ENCODE measurements at places on chromosomes 11 and 22.

DNA sequence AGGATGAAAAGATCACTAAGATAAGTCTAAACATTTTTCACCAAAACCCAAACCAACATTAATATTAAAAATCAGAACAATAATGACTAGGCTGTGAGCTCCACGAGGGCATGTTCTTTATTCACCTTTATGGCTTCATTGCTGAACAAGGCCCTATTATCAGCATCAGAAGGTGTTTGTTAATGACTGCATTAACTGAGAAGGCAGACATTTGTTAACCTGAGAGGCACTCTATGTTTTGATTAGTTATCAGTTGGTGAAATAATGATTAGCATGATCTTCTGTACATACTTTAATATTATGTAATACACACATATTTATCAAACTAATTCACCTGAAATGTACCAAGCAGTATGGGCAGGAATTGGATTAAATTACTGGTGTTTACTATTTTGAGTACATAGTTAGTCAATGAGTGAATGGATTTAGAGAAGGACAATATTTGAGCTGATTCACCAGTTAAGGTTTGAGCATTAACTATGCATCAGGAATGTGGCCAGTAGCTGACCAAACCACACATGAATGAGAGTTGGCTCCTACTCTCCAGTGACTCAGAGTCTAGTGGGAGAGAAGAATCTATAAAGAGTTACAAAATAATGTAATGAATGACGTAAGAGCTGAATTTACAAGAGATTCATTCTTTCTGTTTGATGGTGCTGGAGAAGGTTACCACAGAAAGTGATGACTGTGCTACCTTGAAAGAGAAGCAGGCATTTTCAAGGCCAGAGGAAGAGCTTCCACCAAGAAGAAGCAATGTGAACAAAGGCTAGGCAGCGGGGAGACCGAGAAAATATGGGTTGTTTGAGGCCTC lies 6.7 kb downstream of the IL18 start:
- no peak for DNase-seq
- no peaks in the 10 kb centered on the region for H3K27me3 ChIP-seq
- H3K4me1 ChIP-seq: no peaks in the 10 kb centered on the region
- H3K4me3 ChIP-seq: no peak overlapping the region
- H3K27ac ChIP-seq: no peak overlapping the region

DNA sequence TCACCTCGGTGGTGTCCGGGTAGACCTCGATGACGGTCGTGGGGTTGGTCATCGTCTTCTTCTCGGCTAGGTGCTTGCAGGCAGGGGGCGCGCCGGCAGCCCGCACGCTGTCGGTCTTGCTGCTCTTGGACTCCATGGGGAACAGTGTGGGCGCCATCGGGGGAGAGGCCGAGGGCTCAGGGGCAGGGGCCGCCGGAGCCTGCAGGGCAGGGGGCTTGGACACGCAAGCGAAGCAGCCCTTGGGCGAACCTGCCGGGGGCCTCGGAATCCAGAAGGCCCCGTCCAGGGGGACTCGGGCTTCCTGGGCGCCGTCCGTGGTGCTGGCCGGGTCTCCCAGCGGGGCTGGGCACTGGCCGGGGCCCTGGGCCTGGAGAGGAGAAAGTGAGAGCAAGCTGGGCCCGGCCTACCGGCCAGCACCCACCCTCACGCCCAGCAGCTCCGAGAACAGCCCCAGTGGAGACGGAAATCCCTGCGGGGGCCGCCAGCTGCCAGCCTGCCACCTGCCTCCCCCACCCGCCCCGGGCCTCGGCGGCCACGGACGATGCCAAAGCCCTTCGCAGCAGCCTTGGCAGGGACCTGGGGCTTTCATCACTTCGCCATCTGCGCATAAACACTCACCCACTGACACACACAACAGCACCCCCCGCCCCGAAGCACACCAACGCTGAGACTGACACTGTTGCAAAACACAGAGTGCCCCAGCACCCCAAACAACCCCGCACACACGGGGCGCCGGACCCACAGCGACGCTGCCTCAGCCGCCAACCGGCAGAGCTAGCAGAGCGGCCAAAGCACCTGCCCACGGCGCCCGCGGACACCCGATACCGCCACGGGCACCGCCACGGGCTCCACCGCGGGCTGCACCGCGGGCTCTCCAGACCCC lies 2.4 kb downstream of the IFITM10 start:
- H3K4me1 ChIP-seq: peaks cover 18% of the 10 kb centered on the region
- no peak overlapping the region for H3K27ac ChIP-seq
- H3K36me3 ChIP-seq: no peaks in the 10 kb centered on the region

- no peak overlapping the region for H3K4me3 ChIP-seq
- peaks cover 9% of the 10 kb centered on the region for H3K4me1 ChIP-seq
- H3K36me3 ChIP-seq: no peaks in the 10 kb centered on the region
- H3K27ac ChIP-seq: no peak overlapping the region
- no peak for DNase-seq
Observed at GRCh38 chr11:119847853-119848252, 118.9 kb upstream of the NECTIN1 start.

DNA sequence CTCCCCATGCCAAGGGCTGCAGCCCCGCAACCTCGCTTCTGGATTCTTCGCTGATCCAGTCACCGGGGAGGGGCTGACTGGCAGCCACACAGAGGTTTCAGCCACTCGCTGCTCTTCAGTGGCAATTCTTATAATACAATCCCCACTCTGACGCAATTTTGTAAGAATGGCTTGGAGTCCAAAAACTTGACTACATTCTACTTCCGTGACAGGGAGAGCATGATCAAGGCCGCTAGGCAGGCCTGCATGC lies 14.9 kb downstream of the PPM1F start:
- no peak overlapping the region for H3K27ac ChIP-seq
- DNase-seq: no peak
- no peaks in the 10 kb centered on the region for H3K27me3 ChIP-seq
- peak overlapping the region; percentile 80 for H3K4me3 ChIP-seq

- no peak overlapping the region for H3K27ac ChIP-seq
- no peaks in the 10 kb centered on the region for H3K36me3 ChIP-seq
- no peak overlapping the region for H3K4me3 ChIP-seq
- H3K4me1 ChIP-seq: no peaks in the 10 kb centered on the region
- H3K27me3 ChIP-seq: no peaks in the 10 kb centered on the region
Observed at GRCh38 chr22:49905465-49905864, 12.8 kb downstream of the ALG12 start.

GRCh38 chr11:72896431-72896830 lies 82.2 kb downstream of the ATG16L2 start:
- no peak overlapping the region for H3K4me3 ChIP-seq
- H3K36me3 ChIP-seq: no peaks in the 10 kb centered on the region
- no peaks in the 10 kb centered on the region for H3K27me3 ChIP-seq
- no peaks in the 10 kb centered on the region for H3K4me1 ChIP-seq
- no peak overlapping the region for H3K27ac ChIP-seq

DNA sequence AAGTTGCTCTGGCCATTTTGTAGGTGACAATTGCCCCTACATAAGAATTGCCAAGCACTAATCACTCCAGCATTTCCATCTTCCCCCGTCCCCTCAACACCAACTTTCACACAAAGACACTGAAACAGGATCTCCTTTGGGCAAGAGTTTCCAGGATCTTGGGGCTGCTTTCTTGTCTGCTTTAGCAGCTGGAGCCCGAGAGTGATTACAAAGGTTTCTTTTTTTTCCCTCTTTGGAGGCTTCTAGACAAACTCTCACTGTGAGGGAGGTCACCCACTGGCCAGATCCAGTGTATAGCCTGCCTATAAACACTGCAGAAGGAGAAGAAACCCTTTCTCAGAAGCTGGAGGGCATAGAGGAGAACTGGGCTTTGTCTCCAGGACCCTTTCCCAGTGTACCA lies 92.5 kb downstream of the APIP start:
- no peaks in the 10 kb centered on the region for H3K36me3 ChIP-seq
- no peaks in the 10 kb centered on the region for H3K27me3 ChIP-seq
- peak; percentile 33 for DNase-seq
- H3K4me3 ChIP-seq: no peak overlapping the region
- peak overlapping the region; percentile 73 for H3K27ac ChIP-seq
- H3K4me1 ChIP-seq: peaks cover 14% of the 10 kb centered on the region

DNA sequence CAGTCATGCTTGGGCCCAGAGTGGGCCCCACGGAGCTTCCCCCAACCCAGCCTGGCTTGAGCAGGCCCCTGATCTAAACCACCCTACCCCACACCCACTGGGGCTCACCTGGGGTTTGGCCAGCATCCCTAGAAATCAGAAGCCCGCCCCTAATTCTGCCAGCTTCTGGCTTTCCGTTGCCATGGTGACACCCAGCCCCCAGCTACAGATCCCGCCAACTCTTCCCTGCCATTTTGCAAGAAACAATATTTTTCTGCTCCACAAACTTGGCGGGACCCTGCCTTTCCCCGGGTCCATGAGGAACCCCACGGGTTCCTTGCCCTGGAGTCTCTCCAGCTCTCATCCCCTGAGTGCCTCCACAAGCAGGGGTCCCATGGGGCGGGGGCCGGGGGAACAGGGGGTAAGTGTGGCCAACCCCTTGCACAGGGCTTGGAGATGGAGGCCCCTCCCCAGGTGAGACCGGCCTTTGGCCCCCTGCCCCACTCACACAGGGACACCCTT lies 90.0 kb downstream of the CDKN1C start:
- H3K4me3 ChIP-seq: no peak overlapping the region
- DNase-seq: no peak
- peaks cover 3% of the 10 kb centered on the region for H3K4me1 ChIP-seq
- peaks cover 25% of the 10 kb centered on the region for H3K27me3 ChIP-seq
- H3K36me3 ChIP-seq: no peaks in the 10 kb centered on the region
- H3K27ac ChIP-seq: no peak overlapping the region

DNA sequence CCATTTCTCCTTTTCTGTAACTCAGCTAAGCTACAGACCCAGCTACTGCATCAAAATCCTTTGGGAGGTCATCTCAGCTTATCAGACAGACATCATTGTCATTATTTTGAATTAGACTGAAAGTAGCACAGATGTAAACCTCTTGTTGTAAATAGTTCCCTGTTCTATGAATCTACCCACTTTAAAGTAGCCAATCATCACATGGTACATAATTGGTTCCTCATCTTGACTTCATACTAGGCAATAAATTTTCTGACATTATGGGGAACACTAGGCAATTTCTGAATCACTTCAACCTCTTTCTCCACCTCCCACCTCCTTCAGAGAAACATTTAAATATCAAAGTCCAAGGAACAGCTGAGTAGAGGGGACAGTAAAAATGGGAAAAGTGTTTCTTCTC lies 47.9 kb downstream of the MPPED2 start:
- no peak overlapping the region for H3K4me3 ChIP-seq
- H3K27ac ChIP-seq: no peak overlapping the region
- no peaks in the 10 kb centered on the region for H3K4me1 ChIP-seq
- no peaks in the 10 kb centered on the region for H3K27me3 ChIP-seq

DNA sequence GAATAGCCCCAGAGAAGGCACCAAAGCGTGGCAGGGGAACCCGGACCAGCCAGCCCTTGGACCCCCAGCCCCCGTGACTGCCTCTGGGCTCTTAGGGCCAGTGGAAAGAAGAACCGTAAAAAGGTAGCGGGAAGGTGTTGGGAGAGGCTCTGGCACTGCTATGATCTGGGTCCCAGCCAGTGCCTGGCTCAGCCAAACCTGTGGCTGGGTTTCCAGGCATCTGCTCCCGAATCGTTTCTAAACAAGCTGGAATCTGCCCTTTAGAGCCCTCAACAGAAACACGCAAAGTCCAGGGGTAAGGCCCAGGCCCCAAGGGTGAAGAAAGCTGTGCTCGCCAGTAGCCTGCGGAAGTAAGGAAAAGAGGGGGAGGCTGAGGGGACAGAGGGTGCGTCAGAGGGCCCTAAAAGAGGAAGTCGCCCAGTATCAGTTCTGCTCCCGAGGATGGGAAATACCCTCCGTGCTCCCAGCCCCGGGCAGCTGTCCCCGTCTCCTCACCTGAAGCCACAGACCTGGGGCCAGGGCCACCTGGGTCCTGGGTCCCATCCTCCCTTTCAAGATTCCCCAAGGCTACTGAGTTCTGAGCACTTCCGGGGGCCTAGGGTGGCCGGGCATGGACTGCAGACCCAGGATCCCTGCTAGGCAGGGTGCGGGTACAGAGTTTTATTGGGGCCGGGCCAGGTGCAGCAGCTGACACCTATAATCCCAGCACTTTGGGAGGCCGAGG lies 24.7 kb downstream of the IL10RA start:
- H3K36me3 ChIP-seq: no peaks in the 10 kb centered on the region
- H3K27me3 ChIP-seq: peaks cover 8% of the 10 kb centered on the region
- no peak for DNase-seq
- no peaks in the 10 kb centered on the region for H3K4me1 ChIP-seq
- H3K4me3 ChIP-seq: no peak overlapping the region

DNA sequence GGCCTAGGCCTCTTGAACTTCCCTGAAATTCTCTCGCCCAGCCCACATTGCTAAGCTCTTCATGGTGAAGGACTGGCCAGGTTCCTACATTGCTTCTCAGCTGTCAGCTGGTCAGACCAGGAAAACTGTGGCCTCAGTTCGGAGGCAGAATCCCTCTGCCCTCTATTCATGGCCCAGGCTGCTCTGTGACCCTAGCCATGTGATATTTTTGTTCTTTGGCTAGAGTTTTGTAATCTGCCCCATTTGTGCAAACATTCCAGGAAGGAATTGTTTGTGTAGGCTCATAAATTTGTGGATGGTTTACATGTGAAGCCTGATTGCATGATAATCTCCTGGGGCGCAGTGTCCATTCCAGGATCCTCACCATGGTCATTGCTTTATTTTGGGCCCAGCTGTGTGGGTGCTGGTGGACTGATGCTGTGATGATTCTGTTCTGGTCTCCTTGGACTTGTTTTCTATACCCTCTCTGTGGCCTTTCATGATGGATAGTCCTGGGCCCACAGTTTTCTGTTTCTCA lies 149.1 kb upstream of the E2F8 start:
- H3K27ac ChIP-seq: no peak overlapping the region
- no peaks in the 10 kb centered on the region for H3K27me3 ChIP-seq
- H3K36me3 ChIP-seq: no peaks in the 10 kb centered on the region
- no peak for DNase-seq
- peaks cover 5% of the 10 kb centered on the region for H3K4me1 ChIP-seq

DNA sequence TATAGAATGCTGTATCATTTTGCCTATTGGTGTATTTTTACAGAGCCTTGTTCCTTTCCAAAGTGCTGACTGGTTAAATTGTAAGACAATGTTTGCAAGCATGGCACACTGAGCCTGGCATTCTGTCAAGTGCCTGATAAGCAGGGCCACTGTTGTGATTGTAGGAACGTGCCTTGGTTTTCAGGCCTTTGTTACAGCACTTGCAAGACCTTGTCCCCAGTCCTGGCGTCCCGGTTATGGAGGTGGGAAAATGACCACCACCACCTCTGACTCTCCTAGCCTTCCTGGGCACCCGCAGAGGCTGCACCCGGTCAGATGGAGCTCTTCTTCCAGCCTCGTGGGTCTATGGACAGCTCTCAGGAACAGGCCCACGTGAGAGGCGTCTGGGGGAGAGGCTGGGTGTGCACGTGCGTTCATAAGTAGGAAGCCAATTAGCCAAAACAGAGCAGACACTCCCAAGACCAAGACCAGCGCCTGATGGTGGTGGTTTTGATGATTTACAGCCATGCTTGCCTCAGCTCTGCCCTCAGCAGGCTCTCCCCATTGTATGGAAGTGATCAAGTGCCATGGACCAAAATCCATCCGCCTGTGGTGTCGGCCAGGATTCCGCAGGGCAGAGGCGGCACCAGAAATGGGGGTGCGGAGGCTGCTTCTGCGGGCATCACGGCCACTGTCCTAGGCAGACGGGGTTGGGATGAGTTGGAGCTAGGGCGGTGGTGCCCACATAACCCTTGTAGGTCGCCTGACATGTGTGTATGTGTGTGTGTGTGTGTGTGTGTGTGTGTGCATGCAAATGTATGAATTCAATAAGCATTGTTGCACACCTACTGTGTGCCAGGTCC lies 89.8 kb downstream of the RTL6 start:
- no peak overlapping the region for H3K4me3 ChIP-seq
- no peak overlapping the region for H3K27ac ChIP-seq
- peaks cover 11% of the 10 kb centered on the region for H3K4me1 ChIP-seq
- H3K27me3 ChIP-seq: no peaks in the 10 kb centered on the region

Measured in neural progenitor cell (in vitro differentiated cells).